PC-3 (cell line): ENCODE measurements at places on chromosomes 7 and 10. TPM values are rescaled to one million over a fixed set of nuclear protein-coding genes. Genes with fewer than 3 reads are reported as not detected.

- no peak for DNase-seq
Observed at GRCh38 chr10:103877861-103878260, 22.5 kb upstream of the SH3PXD2A start.

DNA sequence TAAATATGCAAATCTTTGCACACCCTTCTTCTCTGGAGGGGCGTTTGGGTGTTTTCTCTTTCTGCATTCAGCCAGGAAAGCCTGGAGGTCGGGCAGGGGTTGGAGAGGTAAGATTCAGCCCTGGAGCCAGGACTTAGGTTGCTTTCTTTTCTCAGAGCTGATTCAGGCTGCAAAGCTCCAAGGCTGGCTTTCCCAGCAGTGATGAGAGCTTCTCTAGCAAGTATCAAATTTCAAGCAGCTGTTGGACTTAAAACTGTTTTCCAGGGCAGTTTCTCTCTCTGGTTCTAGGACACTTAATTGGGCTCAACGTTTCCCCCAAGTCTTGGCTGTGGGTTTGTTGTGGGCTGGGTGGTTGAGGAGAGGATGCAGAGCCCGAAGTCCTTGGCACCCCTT is 608 bp downstream of the AKR1B10 start:
- DNase-seq = peak; percentile 56

DNA sequence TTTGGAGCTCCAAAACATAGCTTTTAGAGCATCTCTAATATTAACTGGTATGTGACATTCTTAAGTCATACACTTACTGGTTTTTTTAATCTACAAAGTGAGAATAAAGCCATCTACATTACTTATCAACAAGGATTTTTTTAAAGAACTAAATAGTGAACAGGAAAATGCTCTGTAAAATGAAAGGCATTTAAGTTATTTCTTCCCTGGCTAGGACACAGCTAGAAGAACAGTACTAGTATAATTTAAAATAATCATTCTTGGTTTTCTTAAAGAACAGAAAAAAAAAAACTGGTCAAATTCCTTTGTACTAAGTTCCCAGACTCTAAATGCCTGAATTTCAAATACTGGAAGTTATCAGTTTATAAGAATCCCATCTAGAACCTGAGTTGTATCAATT is 139.5 kb downstream of the SRPK2 start:
- no peak for DNase-seq

- no peak for DNase-seq
Observed at GRCh38 chr7:52565974-52566373, 469.5 kb upstream of the POM121L12 start.

GRCh38 chr7:140260352-140261104 is 83.7 kb upstream of the KDM7A start:
- no peak for DNase-seq

BUB3 gene
- total RNA-seq = 271 and 291 TPM in 2 replicates

DNA sequence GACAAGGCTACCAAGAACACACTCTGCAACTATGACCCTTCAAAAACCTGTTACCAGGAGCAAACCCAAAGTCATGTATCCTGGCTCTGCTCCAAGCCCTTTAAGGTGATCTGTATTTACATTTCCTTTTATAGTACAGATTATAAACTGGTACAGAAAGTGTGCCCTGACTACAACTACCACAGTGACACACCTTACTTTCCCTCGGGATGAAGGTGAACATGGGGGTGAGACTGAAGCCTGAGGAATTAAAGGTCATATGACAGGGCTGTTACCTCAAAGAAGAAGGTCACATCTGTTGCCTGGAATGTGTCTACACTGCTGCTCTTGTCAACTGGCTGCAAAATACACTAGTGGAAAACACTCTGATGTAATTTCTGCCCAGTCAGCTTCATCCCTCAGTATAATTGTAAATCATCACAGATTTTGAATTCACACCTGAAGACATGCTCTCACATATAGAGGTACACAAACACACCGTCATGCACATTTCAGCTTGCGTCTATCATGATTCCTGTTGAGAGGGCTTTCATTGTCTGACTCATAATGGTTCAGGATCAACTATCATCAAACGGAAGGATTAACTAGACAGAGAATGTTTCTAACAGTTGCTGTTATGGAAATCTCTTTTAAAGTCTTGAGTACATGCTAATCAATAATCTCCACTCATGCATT is 318.3 kb downstream of the NXPH1 start:
- no peak for DNase-seq

- peak; percentile 72 for DNase-seq
Observed at GRCh38 chr10:32950591-32951108, 7.4 kb downstream of the ITGB1 start.

DNA sequence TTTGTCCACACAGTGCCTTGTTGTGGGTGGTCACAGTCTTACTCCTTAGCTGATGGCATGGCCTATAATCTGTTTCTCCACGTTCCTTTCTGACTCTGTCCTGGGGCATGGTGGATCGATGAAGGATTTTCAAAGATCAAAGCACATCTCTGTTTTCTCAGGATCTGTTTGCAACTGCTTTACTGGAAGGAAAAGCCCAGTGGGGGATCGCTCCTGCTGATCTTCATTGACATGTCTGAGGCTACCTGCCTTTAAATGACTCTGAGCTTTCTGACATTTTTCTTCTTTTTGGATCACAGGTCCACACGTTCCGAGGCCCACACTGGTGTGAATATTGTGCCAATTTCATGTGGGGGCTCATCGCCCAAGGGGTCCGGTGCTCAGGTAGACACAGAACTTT is 68.0 kb upstream of the PRR15 start:
- no peak for DNase-seq

SH2B2 gene
- total RNA-seq = 8.8 and 10.7 TPM in 2 replicates

- DNase-seq = no peak
Observed at GRCh38 chr7:82345886-82346285, 97.7 kb downstream of the CACNA2D1 start.

DNA sequence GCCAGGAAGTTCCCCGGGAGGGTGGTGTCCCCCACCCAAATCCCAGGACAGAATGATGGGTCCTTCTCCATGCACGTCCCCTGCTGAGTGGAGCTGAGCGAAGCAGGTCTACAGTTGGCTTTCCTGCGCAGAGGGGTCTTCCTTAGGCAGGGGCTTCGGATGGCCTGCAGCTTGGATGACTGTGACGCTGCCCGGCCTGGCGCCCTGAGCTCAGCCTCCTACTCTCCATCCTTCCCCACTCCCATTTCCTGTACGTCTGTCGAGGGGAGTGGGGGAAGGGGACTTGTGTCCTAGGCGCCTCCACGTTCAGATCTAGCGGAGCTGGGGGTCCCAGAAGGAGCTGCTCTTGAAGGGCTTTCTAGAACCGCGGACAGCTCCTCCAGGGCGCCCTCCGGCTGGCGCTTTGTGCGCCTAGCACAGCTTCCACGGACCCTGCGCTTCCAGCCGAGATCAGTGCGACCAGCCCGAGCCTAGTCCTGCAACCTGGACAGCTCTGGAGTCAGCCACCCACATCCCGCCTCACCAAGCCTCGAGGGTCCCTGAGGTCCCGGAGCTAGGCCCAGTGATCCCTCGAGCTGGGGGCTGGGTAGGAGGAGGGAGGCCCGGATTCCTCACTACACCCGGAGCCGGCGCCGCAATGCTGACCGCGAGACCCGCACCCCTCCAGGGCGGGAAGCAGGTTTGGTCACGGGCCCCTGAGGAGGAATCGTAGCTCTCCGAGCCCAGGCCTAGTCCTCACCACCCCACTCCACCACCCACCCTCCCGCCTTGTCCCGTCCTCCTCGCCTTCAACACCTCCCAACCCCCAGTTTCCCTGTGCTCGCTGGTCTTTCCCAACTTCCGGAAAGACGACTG is 1.9 kb downstream of the GRID1 start:
- DNase-seq = no peak

DNA sequence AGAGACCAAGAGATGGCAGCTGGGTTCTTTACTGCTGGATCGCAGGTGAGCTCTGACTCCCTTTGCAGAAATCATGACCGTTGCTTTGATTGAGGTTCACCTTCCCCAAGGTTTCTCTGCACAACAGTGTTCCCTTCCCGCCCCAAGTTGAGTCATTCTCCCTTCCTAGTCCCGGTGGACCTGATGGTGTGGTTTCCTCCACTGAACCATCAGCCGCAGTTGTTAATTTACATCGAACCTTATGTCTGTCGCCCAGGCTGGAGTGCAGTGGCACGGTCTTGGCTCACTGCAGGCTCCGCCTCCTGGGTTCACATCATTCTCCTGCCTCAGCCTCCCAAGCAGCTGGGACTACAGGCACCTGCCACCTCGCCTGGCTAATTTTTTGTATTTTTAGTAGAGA is 5.8 kb downstream of the ZSCAN25 start:
- no peak for DNase-seq

DNA sequence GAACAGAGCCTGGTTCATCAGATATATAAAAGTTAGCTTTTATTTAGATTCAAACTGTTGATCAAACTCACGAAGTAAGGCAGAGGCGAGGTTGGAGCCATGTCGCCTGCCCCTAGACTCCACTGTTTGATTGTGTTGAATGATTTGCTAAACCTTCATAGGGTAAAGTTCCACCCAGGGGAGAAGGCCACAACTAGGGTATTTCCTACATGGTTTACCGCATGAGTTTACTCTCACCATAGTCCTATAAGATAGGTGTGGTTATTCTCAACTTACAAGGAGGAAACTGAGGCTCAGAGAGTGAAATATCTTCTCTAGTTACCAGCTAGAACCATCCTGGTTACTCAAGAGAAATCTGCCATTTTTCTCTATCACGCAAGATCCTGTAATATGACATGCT is 31.8 kb downstream of the ARHGAP22 start:
- DNase-seq = no peak

ATRNL1 gene
- total RNA-seq = not detected in 2 replicates

GRCh38 chr10:1858547-1858946 is 121.2 kb upstream of the ADARB2 start:
- no peak for DNase-seq

FAM25C gene
- total RNA-seq = not detected in 2 replicates

- DNase-seq = no peak
Observed at GRCh38 chr7:32153006-32153405, 82.8 kb upstream of the PDE1C start.
